ENCODE measurements at places on chromosomes 7 and 10.

DNA sequence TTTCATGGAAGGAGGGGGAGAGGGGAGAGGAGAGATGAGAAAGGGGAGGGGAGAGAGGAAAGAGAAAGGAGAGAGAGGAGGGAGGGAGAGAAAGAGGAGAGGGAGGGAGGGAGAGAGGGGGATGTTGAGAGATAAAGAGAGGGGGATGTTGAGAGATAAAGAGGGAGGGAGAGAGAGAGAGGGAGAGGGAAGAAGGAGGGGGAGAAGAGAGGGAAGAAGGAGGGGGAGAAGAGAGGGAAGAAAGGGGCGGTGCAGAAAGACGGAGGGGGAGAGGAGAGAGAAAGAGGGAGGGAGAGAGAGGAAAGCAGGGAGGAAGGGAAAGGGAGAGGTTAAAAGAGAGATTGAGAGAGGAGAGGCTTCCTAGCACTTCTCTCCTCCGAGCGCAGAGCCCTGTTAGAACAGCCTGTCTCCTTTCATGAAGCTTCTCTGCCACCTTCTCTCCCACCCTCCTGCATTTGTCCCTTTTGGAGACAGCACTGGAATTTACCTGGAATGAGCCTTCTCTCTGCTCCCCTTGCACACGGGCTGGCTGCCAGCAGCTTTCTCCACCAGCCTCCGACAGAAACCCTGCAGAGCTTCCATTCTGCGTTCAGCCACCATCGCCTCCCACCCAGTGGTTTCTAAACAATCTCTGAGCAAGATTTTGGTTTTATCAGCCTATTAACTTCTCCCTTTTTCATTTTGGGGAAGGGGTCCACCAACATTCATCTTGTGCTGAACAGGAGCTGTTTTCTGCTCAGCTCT lies 74.0 kb upstream of the CARD11 start:
- no peak for DNase-seq

DNA sequence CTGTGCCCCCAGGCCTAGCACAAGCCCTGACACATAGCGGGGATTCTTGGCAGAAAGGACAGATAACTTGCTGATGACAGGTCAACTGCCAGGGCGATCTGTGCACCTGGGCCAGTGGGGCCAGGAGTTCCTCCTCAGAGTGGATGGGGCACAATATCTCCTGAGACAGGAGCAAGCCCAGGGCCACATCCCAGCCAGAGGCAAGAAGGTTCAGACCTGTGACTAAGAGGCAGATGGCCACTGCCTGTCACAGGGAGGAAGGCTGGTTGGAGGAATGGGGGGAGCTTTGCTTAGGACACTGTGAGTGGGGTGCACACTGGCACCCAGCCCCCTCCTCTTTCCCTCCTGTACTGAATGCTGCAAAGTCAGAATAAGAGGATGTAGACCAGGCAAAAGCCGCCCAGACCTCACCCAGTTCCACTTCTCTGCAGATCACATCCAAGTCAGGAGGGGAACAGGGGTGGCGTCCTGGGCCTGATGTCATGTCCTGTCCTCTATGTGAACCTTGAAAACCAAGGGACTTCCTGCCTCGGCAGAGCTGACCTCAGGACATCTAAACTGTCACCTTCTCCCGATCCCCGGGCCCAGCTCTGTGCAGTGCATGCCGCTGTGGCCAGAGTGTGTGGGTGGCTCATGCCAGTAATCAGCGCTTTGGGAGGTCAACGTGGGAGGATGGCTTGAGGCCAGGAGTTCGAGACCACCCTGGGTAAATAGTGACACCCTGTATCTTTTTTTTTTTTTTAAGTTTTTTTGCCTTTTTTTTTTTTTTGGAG lies 1.3 kb downstream of the GUSB start:
- peak; percentile 90 for DNase-seq

GRCh38 chr10:79238606-79239005 lies 108.7 kb upstream of the PPIF start:
- no peak for DNase-seq

DNA sequence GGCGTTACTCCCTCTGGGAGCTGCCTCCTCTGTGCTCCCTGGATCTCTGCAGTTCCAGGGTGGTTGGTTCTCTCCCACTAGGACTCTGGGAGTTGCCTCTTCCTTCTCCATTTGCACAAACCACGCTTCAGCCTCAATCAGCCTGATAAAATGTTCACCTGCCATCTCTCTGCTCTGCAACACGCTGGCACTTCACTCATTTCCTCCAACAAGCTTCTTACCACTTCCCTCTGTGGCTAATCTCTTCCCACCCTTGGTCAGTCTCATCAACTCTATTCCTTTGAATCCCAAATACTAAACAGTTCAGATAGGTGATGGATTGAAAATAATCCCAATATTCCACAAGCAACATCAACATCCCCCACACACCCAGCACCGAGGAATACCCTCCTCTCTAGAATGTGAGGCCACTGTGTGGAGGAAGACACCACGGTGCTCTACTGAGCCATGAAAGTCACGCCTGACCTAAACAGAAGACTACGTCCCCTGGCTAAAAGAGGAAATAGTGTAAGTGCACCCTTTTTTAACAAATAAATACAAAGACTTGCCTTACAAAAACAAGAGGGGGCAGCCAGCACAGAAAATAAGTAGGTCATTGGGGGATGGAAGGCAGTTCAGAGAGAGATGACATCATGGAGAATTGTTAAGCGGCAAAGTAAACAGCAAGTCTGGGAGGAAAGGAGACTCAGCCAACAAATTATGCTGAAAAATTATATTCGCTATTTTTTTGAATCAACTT lies 1.9 kb upstream of the FAM170B start:
- peak; percentile 38 for DNase-seq

DNA sequence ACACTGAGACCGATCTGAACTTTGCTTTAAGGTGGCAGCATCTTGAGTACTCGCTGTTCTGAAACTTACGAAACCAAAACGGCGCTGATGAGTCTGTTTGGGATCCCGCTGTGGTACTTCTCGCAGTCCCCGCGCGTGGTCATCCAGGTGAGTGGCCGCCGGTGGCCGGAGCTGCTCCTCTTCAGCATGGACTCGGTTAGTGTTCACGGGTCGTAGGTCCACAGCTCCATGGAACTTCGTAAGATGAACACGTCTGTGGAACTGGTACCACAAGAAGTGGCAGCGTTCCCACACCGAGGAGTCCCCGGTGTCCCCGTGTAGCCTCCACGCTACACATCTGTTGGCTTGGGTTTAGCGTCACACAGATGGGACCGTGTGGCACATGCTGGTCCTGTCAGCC lies 10.4 kb upstream of the GET4 start:
- DNase-seq, result no peak

DNA sequence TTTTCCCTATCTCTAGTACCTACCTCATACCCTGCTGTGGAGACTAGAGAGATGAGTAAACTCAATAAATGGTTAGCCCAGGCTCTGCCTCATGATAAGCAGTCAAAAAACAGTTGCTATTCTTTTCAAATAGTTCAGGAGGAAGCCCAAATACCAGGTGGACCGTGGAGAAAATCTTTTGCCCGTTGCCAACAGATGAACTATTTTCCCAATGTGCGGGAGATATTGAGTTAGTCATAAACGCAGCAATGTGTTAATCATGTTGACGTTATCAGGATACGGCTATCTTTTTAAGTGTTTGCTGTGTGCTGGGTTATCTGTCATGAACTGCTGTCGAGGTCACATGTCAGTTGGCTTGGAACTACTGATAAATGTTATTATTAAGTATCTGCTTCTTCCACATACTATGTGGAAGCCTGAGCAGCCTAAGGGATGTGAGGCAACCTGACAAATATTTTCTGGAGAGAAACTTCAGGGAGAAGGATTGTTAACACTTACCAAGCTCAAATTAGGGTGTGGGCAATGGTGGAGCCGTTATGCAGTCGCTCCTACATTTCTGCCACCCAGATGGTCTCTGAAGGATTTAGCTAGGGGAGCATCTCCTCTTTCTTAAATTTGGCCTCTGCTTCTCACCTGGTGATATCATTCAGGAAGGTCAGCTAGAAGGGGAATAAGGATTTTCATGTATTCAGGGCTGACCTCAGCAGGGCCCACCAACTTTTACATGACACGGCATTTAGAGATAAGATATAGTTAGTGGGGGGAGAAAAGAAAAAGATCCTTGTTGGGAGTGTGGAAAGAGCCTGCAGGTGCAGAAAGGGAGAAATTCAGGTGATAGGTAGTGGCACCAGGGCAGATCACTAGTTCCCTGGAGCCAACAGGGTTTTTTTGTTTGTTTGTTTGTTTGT lies 33.5 kb upstream of the SLC26A3 start:
- DNase-seq, result no peak

DNA sequence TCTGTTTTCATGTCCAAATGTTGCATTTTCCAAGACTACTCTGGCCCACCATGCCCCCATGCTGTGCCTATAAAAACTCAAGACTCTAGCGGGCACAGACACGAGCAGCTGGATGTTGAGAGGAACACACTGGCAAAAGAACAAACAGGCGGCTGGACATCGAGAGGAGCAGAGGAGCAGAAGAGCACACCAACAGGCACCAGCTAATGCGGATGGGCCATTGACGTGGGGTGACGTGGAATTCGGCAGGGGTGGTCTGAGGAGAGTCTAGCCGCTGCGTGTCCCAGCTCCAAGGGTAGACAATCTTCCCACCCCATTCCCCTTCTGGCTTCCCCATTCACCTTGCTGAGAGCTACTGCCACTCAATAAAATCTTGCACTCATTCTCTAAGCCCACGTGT lies 54.4 kb upstream of the SMIM30 start:
- no peak for DNase-seq

DNA sequence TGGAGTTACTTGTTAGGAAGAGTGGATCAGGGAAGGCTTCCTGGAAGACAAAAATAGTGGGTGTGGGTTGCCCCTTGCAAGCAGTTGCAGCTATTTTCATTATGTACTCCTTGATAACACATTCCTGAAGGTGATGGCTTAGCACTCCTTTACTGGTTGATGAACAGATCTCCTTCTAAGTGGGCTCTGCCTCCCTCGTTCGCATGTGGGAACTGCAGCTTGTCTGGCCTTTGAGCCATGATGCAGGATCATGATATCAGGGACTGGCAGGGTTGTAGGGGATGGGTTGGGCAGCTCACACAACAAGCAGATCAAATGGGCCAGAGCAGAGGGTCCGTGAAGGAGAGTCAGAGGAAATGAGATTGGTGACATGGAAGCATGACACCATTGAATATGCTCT lies 28.8 kb upstream of the LRRC4 start:
- no peak for DNase-seq

DNA sequence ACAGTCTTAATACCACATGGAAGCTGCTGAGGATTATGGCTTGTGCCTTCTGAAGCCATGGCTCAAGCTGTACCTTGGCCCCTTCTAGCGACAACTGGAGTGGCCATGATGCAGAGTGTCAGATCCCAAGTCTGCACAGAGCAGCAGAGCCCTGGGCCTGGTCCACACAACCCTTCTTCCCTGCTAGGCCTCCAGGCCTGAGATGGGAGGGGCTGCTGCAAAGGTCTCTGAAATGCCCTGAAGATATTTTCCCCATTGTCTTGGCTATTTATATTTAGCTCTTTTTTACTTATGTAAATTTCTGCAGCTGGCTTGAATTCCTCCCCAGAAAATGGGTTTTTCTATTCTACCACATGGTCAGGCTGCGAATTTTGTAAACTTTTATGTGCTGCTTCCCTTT lies 804.6 kb upstream of the ZWINT start:
- DNase-seq, result no peak

DNA sequence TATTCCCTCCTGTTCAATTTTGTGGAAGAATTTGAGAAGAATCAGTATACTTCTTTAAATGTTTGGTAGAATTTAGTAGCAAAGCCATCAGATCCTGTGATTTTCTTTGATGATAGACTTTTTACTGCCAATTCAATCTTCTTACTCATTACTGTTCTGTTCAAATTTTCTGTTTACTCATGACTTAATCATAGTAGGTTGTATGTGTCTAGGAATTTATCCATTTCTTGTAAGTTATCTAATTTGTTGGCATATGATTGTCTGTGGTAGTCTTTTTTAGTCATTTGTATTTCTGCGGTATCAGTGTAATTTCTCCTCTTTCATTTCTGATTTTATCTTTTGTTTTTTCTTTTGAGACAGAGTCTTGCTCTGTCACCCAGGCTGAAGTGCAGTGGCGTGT lies 87.4 kb downstream of the CCDC3 start:
- no peak for DNase-seq

- DNase-seq, result no peak
These were observed 173.8 kb upstream of the PLXNA4 start for GRCh38 chr7:132750096-132750495.

- no peak for DNase-seq
These were observed 103.0 kb downstream of the RNF133 start for GRCh38 chr7:122595885-122596284.

GRCh38 chr10:85612378-85612775 lies 754.2 kb downstream of the GRID1 start:
- no peak for DNase-seq

GRCh38 chr7:44750921-44751571 lies 2.4 kb downstream of the ZMIZ2 start:
- DNase-seq, result peak; percentile 84

DNA sequence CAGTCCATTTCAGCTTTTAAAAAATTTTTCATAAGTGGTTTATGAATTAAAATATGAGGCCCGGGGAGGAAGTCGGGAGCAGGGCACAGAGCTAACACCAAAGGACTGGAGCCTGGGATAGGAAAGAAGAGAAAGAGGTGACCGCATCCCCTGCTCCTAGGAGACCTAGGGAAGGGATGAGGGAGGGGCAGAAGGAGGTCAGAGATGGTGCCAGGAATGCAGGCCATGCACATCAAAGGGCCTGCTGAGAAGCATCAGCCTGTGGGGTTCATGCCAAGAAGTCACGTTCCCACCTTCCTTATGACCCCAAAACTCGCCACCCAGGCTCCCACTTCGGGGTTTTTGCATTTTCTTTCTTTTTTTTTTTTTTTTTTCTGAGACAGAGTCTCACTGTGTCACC lies 14.7 kb upstream of the TOMM7 start:
- no peak for DNase-seq

GRCh38 chr7:68224041-68224741 lies 1227.6 kb downstream of the TYW1 start:
- DNase-seq, result no peak

DNA sequence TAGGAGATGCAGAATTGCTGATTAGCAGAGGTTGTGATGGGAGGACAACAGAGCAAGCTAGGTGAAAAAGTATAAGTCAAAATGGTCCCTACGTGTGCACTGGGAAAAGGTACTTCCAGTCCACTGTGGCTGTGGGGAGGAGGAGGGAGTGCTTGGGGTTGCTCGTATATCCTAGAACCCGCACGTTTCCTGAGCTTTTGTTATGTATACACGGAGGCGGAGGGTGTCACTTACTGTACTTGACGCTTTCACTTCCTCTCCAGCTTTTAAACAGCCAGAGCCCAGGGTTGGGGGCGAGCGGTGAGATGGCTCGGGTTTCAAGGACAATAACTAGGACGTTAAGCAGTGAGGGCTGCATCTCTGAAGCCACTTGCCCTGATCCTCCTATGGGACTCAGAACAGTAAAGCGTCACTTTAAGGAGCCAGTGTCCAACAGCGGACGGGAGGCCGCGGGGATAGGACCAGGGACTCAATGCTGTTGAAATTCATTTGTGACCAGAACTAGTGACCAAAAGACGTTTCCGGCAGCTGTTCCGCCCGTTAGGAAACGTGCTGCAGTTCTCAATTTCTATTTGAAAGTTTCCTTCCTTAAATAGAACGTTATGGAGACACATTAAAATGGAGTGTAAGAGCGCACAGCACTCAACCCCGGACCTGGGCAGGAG lies 985 bp upstream of the ETV1 start:
- peak; percentile 38 for DNase-seq

Measured in GM13976 (cell line).